Amniotic stem cell (primary cell): ENCODE measurements at places on chromosomes 3 and 15.
A peak's percentile ranks its signal among the peaks of the same experiment; 100 is the strongest.

GRCh38 chr3:143171141-143171980 lies 51.8 kb downstream of the CHST2 start:
- peak; percentile 27 for DNase-seq

DNA sequence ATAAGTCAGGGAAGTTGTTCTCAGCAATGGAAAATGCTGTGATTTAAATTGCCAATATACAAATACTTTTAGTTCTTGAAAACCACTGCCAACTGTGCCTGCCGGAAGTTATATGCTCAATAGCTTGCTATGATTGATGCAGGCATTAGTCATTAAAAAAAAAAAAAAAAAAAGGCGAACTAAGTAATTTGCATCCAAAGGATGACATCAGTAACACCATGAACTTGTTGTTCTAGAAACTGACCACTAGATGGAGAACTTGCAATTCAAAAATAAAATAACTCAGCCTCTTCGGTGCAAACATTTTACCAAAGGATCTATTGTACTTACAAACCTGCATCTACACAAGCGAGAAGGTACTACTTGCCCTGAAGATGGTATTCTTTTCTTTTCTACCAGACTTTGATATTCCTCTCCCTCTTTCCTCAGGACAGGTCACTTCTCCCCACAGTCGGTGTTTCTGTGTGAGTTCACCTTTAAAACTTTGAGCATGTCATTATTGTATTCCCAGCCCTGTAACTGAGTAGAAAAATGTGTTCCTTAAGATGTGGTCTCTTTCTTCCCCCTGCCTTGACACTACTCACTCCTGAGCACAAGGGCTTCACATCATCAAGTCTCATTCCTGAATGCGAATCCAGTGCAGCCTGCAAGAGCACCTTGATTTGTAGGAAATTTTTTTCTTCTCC lies 115.0 kb upstream of the VEPH1 start:
- DNase-seq: peak; percentile 17

DNA sequence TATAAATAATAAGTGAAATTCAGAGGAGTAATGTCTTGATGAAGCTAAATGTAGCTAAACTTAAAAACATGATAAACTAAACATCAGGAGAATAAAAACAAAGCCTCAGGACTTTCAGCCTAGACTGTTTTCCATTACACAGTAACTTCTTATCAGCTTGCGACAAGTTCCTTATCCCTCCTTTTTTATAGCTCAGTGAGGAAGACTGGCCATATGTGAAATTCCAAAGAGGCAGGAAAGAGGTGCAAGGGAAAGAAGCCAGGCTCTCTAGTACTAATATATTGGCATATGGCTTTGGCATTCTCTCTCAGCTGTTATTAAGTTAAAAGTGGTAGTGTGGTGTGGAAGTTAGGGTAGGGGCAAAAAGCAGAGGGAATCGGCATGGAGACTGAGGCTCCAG lies 4.4 kb downstream of the COX17 start:
- DNase-seq: no peak

GRCh38 chr3:37990527-37990926 lies at the start of gene VILL:
TSS of gene VILL (plus strand) at chr3:37990786. CDS start at chr3:37993673, 2,887 bp downstream.
- DNase-seq: no peak

- DNase-seq: no peak
Measured at GRCh38 chr15:29114221-29115092, 155.2 kb downstream of the NSMCE3 start.

- DNase-seq: no peak
Measured at GRCh38 chr3:186823386-186823785, 17.1 kb upstream of the RFC4 start.

GRCh38 chr15:47296881-47297280 lies 420.4 kb upstream of the SEMA6D start:
- no peak for DNase-seq

- no peak for DNase-seq
Measured at GRCh38 chr3:102415553-102415952, 19.3 kb upstream of the ZPLD1 start.

DNA sequence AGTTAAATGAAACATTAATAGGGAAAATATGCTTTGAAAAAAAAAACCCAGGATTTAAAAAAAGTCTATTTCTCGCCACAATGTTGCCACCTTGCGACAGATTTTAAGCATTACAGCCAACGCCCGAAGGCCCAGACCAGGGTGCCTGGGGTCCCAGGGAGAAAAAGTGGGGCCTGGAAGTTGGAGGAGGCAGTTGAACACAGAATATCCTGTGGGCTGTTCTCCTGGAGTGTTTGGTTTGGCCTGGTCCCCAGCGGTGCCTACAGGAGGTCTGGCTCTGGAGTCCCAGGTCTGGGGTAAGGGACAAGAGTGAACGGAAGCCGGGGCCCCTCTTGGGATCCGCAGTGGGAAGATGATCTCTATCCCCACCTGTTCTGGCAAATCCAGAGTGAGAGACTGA lies 3.4 kb downstream of the RNU6-1 start:
- no peak for DNase-seq

- DNase-seq: no peak
Measured at GRCh38 chr3:172447611-172448579, at the start of gene GHSR. TSS of gene GHSR (minus strand) at chr3:172448456. CDS start at chr3:172448413, 43 bp downstream.

DNA sequence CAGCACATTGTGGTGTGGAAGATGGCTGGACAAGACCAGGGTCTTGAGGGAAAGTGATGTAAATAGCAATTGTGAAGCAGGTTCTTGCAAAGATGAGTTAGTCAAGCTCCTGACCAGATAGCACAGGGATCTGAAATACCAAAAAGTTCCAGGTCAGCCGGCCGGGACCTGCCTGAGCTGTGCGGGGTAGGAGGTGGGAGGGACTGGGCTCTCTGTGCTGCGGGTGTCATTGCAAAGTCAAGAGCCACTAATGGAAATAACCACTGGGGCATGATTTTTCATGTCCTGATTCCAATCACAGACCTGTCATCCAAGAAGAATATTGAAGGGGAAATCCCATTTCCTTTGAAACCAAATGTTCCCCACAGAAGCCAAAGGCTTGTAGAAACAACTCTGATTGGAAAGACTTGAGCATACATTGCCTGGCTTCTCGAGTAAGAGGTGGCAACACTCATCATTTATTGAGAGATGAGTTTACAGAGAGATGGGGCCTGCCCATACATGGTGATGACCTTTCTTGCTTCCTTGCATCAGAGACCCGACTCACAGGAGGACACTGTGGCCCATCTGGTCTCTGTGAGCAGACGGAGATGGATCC lies 44.2 kb upstream of the KY start:
- DNase-seq: no peak

DNA sequence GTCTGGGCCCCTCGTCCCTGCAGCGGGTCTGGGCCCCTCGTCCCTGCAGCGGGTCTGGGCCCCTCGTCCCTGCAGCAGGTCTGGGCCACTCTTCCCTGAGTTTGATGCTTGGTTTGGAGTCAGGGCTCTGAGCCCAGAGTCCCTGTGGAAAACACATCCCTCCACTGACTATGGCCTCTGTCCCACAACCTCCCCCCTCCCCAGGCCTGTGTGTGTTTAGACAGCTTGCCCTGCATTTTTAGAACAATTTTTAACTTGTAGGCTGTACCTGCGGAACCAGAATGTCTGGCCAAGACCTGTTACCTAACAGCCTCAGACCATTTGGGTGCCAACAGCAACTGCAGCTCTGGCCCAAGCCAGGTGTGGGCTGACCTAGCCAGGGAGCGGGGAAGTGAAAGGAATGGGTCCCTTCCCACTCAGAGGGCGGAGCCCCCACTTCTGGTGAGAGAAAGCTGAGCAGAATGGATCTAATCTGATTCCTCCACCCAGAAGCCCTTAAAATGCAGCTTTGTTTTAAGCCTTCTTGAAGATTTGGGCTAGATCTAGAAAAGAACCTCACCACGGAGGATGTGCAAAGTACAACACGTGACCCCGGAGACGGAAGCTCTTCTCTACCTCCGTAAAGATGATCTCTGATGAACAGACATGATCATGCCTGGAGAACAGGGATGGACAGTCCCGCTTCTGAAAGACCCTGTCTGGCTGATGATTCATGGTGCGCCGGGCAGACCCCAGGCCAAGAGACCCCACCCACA lies 60.5 kb upstream of the TFRC start:
- DNase-seq: no peak

- no peak for DNase-seq
Measured at GRCh38 chr15:68819495-68820294, 1.0 kb downstream of the ANP32A start.

- peak; percentile 54 for DNase-seq
Measured at GRCh38 chr3:131903988-131904415, 130.8 kb downstream of the CPNE4 start.

GRCh38 chr15:41498657-41499056 lies 5.0 kb downstream of the ITPKA start:
- no peak for DNase-seq

- no peak for DNase-seq
Measured at GRCh38 chr15:53573091-53573490, 186.4 kb downstream of the WDR72 start.

DNA sequence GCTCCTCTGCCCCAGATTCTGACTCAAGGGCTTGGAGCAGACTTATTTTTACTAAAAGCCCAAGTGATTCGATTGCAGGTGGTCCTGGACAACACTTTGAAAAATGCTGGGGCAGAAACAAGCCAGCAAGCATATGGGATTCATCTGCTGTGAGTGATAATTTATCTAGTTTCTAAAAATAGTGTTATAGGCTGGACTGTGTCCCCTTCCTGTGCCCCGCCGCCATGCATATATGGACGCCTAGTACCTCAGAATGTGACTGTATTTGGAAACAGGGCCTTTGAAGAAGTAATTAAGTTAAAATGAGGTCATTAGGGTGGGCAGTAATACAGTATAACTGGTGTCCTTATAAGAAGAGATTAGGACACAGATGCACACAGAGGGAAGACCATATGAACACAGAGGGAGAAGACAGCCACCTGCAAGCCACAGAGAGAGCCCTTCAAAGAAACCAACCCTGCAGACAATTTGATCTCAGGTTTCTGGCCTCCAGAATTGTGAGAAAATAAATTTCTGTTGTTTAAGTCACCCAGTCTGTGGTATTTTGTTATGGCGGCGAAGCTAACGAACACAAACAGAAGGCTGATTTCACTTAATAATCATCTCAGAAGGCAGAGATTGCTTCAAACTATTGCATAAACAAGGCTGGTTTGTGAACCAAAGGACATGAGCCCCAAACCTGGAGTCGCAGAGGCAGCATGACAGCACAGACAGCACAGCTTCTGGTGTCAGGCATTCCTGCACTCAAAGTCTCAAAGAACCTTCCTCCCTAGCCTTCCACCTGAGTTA lies 59.1 kb downstream of the CCNL1 start:
- no peak for DNase-seq

DNA sequence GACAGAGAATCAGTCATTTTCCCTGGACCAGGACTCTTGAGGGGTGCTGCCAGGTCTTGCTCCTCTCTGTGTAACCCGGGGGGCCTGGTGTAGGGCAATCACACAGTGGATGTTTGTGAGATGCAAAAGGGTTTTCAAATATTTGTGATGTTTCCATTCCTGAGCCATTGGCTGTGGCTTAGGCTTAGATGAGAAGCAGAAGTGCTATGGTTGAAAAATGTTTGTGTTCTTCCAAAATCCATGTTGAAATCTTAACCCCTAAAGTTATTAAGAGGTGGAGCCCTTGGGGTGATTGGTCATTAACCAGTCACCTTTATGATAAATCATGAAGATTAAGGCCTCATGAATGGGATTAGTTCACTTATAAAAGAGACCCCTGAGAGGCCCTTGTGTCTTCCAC lies 36.5 kb downstream of the CORO2B start:
- no peak for DNase-seq

DNA sequence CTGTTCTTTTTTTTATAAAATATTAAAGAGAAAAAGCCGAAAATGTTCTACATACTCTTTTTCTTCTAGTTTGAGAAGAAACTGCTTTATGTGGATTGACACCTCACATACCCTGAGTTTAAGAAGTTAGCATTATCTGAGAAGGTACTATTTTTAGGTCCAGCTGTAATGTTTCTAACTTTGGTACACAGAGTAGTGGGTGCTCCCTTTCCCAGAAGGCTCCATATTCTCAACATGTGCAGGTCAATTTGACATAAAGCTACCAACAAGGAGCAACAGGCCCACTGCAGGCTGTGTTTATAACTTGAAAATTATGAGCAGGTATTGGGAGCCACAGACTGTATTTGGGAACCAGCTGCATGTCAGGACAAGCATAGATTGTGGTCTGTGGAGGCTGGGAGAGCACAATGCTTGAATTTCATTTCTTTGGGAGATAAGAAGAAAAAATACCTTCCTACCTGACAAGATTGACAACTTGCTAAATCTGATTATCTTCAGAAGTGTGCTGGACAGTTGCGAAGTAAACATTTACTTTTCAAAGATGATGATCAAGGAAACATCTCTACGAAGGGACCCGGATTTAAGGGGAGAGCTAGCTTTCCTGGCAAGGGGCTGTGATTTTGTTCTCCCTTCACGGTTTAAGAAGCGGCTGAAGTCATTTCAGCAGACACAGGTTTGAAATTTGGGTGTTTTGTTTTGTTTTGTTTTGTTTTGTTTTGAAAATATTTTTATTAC lies 57.2 kb downstream of the PPP2R3A start:
- no peak for DNase-seq

DNA sequence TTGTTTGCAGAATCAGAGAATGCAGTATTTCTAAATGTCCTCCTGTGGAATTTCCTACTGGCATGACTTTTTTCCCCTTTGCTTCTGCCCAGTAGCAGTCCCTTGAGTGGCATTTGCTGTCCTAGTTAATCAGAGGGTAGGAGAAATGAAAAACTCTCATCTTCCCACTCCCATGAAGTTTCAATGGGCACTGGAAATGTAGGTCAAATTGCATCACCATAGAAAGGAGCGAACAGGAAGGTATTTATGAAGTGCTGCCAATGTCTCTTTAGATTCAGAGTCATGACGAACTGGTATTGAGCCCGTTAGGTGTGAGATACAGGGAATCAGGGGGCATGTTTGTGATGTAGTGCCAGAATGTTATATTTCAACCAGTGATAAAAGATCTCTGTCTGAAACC lies 23.2 kb downstream of the ATXN7 start:
- no peak for DNase-seq

DNA sequence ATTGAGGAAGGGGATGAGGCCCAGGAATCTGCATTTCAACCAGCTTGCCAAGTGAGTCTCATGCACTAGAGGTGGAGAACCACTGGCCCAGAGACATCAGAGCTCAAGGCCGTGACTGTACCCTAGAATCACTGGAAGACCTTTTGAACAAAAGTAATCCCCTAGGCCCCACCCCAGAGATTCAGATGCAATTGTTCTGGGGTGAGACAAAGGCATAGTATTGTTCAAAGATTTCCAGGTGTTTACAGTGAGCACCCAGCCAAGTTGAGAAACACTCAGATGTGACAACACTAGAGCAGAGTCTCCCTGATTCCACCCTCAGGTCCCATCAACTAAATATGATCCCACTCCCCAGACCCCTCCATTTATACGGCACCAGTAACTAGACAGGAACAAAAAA lies 290.3 kb upstream of the TLE3 start:
- no peak for DNase-seq

GRCh38 chr3:54307566-54308180 lies 185.3 kb downstream of the CACNA2D3 start:
- DNase-seq: no peak

- no peak for DNase-seq
Measured at GRCh38 chr15:53196788-53197187, 406.7 kb upstream of the ONECUT1 start.

GRCh38 chr3:128269796-128270195 lies 116.5 kb downstream of the EEFSEC start:
- no peak for DNase-seq
